T-cell (primary cell): ENCODE measurements at places on chromosomes 7 and 10. TPM values are rescaled to one million over a fixed set of nuclear protein-coding genes. Genes with fewer than 3 reads are reported as not detected.

DNA sequence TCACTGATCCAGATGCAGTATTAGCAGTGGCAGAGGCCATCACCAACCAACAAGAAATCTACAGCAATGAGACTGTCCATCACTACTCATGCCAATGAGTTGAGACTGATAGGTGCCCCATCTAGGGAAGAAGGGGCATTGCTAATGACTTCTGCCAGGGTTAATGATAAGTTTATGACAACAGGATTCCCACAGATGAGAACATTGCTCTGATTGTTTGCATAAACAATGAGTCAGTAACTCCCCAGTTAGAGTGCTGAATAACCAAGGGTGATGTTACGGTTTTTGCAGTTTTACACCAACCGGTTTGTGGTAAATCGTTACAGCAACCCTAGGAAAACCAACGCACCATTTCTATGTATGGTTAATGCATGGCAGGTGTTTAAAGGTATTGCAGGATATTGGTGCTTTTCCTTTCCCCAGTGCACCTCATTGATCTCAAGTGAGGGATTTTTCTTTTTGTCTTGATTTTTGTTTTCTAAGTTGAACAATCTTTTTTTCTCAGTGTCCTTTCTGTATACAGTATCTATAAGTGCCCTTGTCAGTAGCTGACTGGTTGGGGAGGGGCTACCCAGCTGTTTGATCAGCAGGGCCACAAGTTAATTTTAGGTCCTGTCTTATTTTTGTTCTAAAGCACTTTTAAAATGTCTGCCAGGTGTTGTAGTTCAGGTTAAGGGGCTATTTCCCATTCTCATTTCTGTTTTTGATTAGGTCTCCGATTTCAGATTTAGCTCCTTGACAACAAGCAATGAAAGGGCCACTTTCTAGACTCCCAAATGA lies 3.9 kb upstream of the CSGALNACT2 start:
- H3K27ac ChIP-seq, result no peak overlapping the region
- peaks cover 10% of the 10 kb centered on the region for H3K4me1 ChIP-seq
- no peak overlapping the region for H3K4me3 ChIP-seq
- no peaks in the 10 kb centered on the region for H3K36me3 ChIP-seq
- no peaks in the 10 kb centered on the region for H3K27me3 ChIP-seq

DNA sequence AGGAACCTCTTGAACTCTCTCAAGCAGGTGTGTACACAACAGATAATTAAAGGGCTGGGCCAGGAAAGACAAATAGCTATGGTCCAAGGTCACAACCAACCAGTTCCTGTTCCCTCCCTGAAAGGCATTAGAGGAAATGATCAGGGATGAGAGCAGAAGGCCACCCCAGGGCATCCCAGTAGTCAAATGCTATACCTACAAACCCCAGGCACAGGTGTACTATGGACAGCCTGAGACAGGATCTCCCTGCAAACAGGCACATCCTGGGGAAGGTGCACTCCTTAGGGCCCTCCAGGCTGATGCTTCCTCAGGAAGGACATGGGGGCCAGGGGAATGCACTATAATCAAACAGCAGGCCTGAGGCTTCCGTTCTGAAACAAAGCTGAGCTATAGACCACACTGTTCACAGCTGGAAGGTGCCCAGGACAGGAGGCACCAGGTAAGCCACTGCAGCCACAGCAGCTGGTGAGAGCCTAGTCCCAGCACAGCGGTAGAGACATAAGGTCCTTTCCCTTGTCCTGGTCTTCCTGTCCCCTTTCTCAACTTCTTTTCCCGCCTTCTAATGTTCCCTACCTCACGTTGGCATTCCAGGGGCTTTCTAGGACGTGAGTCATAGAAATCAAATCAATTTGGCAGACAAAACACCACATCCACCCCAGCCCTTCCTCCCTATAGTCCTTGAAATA lies 13.3 kb downstream of the PARP12 start:
- no peak overlapping the region for H3K27ac ChIP-seq
- DNase-seq, result no peak
- no peak overlapping the region for H3K4me3 ChIP-seq
- no peaks in the 10 kb centered on the region for H3K27me3 ChIP-seq
- H3K36me3 ChIP-seq, result peaks cover 49% of the 10 kb centered on the region

DNA sequence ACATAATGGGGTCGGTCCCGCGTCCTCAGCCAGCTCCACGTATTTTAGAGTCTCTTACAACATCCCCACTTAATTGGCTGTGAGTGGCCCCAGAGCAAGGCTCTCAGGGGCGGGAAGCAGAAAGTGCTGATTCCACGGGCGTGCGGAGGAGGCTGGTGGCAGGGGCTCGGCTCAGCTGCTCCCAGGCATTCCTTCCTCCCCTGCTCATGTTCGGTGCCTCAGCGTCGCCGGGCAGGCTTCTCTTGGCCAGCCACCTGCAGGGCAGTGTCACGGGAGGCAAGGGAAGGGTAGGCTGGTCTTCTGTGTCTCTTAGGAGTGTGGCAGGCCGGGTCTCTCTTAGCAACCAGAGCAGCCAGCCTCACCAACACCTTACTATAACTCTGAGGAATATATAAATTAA lies 33.8 kb downstream of the IL15RA start:
- H3K27me3 ChIP-seq, result no peaks in the 10 kb centered on the region
- no peak overlapping the region for H3K4me3 ChIP-seq
- no peak overlapping the region for H3K27ac ChIP-seq
- DNase-seq, result no peak
- no peaks in the 10 kb centered on the region for H3K36me3 ChIP-seq
- H3K4me1 ChIP-seq, result peaks cover 13% of the 10 kb centered on the region

- H3K4me1 ChIP-seq, result no peaks in the 10 kb centered on the region
- peaks cover 3% of the 10 kb centered on the region for H3K27me3 ChIP-seq
- H3K27ac ChIP-seq, result no peak overlapping the region
- no peak for DNase-seq
- no peaks in the 10 kb centered on the region for H3K36me3 ChIP-seq
- H3K4me3 ChIP-seq, result no peak overlapping the region
Measured at GRCh38 chr10:100863433-100863832, 49.3 kb upstream of the SLF2 start.

GRCh38 chr7:151013356-151013732 lies 10.9 kb downstream of the ATG9B start:
- peak overlapping the region; percentile 95 for H3K27ac ChIP-seq
- H3K27me3 ChIP-seq, result no peaks in the 10 kb centered on the region
- H3K4me1 ChIP-seq, result peaks cover 48% of the 10 kb centered on the region
- H3K36me3 ChIP-seq, result no peaks in the 10 kb centered on the region
- no peak overlapping the region for H3K4me3 ChIP-seq
- DNase-seq, result no peak

GRCh38 chr7:2645274-2645868 lies 13.6 kb downstream of the TTYH3 start:
- H3K27me3 ChIP-seq, result no peaks in the 10 kb centered on the region
- DNase-seq, result peak; percentile 24
- peak overlapping the region; percentile 13 for H3K27ac ChIP-seq
- H3K36me3 ChIP-seq, result no peaks in the 10 kb centered on the region
- peaks cover 32% of the 10 kb centered on the region for H3K4me1 ChIP-seq
- peak overlapping the region; percentile 35 for H3K4me3 ChIP-seq

GRCh38 chr7:110591341-110591740 lies 499.6 kb upstream of the LRRN3 start:
- H3K36me3 ChIP-seq, result no peaks in the 10 kb centered on the region
- no peaks in the 10 kb centered on the region for H3K27me3 ChIP-seq

DNA sequence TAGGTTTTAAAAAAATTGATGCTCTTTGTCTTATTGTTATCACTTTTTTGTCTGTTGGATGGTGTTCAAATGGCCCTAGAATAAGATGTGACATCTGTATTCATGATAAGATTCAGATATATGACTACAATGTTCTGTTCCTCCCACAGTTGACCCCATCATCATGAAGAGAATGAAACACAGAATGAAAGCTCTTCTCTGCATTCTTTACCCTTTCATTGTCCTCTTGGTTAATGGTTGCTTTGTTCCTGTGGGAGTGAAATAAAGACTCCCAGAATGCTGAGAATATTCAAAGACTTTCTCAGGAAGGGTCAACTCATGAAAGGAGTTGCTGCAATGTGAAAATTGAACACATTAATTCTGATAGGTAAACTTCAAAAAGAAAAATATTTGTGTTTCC lies 1015.8 kb downstream of the SORCS3 start:
- no peaks in the 10 kb centered on the region for H3K4me1 ChIP-seq
- no peaks in the 10 kb centered on the region for H3K36me3 ChIP-seq
- no peak overlapping the region for H3K4me3 ChIP-seq
- no peak overlapping the region for H3K27ac ChIP-seq
- H3K27me3 ChIP-seq, result no peaks in the 10 kb centered on the region
- no peak for DNase-seq

GRCh38 chr7:65390588-65390987 lies 16.9 kb downstream of the ZNF92 start:
- no peaks in the 10 kb centered on the region for H3K4me1 ChIP-seq
- DNase-seq, result no peak
- no peak overlapping the region for H3K4me3 ChIP-seq
- H3K27me3 ChIP-seq, result no peaks in the 10 kb centered on the region
- H3K36me3 ChIP-seq, result peaks cover 10% of the 10 kb centered on the region
- H3K27ac ChIP-seq, result no peak overlapping the region

DNA sequence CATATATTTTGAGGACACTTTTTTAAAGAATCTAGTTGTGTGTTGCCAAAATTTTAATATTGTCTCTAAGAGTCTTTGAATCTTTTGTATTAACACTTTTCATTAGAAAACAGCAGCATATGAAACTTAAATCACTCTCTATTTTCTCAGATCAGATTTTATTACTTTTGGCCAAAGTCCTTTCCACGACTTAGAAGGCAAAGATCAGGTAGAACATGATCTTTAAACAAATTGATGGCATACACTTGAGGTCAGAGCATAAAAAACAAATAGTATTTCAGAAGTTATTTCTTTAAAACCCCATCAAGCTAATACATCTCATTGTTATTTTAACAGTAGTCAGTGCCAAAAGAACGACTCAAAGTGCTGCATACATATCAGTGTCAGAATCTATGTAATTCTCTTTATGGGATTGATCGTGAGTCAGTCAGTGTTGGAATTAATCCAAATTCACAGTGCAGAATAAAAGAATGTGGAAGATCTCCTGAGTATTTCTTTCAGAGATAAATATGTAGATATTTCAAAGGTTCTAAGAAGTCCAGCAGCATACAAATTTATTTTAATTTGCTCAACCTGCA lies 9.6 kb upstream of the AGMO start:
- H3K4me3 ChIP-seq, result no peak overlapping the region
- no peaks in the 10 kb centered on the region for H3K4me1 ChIP-seq
- no peaks in the 10 kb centered on the region for H3K36me3 ChIP-seq
- no peaks in the 10 kb centered on the region for H3K27me3 ChIP-seq
- H3K27ac ChIP-seq, result no peak overlapping the region
- DNase-seq, result no peak

DNA sequence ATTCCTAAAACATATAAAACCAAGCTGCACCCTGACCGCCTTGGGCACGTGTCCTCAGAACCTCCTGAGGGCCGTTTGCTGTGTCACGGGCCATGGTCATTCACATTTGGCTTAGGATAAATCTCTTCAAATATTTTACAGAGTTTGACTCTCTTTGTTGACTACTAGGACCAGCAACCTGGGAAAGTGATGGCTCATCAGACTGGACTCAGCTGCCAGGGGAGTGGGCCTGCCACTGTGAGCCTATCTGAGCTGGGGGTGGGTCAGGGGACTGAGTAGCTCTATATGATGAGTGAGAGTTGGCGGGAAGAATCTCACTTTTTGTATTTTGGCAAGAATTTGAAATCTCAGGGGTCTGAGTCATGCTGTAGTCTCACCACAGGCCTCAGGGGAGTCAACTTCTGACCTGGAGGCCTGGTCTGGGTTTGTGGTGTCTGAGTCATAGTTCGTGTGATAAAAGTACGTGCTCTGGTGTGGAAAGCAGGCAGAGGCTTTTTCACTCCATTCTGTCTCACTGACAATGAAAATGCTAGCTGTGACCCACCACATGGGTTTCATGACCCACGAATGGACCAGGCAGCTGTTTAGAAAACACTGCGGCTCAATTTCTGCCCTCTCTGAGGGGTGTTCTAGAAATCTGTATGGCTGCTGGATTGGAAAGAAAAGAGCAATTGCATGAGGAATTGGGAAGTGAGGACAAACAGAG lies 4.2 kb upstream of the UPP1 start:
- H3K27ac ChIP-seq, result peak overlapping the region; percentile 89
- peaks cover 6% of the 10 kb centered on the region for H3K4me1 ChIP-seq
- no peaks in the 10 kb centered on the region for H3K36me3 ChIP-seq
- DNase-seq, result no peak
- H3K4me3 ChIP-seq, result no peak overlapping the region

DNA sequence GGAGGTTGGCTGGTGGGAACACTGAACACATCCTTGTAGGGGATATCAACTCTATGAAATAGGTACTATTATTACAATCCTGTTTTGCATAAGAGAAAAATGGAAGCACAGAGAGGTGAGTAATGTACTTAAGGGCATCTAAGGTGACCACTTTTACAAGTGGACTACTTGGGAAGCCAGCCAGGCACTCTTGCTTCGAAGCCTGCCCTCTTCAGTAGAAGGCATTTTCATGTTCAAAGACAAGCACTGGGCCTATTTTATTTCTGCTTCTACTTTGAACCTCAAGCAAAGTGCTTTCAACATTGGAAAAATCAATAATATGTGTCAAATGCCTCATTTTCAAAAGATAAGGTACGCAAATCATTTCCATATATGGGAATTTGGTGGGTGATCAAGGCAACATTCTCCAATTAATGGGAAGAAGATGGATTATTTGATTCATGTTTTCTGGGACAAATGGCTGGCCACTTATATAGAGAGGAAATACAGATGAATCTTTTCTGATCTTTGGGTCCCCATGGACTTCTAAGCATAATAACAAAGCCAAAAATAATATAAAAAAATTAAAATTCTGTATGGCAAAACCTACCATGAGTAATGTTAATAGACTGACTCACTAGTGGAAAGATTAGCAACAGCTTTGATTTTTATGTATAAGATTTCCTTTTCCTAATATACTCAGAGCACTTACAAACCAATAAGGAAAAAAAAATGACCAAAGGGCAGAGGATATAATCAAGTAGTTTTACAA lies 270.2 kb downstream of the FRMD4A start:
- no peaks in the 10 kb centered on the region for H3K36me3 ChIP-seq
- H3K27me3 ChIP-seq, result no peaks in the 10 kb centered on the region
- no peak overlapping the region for H3K27ac ChIP-seq
- DNase-seq, result no peak

- H3K27me3 ChIP-seq, result peaks cover 28% of the 10 kb centered on the region
- H3K36me3 ChIP-seq, result no peaks in the 10 kb centered on the region
- no peaks in the 10 kb centered on the region for H3K4me1 ChIP-seq
- H3K4me3 ChIP-seq, result no peak overlapping the region
- H3K27ac ChIP-seq, result no peak overlapping the region
Measured at GRCh38 chr7:44288811-44289340, 36.5 kb downstream of the CAMK2B start.

DNA sequence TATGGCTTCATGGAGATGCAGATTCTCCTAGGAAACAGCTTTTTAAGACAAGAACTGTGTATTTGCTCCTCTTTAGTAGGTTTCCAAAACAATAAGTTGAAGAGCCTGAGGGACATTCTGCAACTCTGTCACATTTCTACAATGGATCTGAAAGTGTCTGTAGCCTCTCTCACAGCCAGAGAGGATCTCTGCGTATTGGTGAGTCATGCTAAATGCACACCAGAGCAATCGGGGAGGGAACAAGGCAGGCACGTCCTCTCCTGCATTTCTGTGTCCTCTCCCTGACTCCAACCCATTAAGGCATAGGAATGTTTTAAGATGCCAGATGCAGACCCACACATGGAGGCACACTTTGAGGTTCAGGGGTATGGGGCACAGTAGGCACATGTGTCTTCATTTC lies 1126.4 kb upstream of the GHITM start:
- H3K4me3 ChIP-seq, result no peak overlapping the region
- no peaks in the 10 kb centered on the region for H3K27me3 ChIP-seq
- H3K27ac ChIP-seq, result no peak overlapping the region
- H3K4me1 ChIP-seq, result no peaks in the 10 kb centered on the region
- no peak for DNase-seq
- no peaks in the 10 kb centered on the region for H3K36me3 ChIP-seq

The MRPL32 gene
- total RNA-seq, result 40.8 TPM

The CPA2 gene
- total RNA-seq, result not detected

The SORBS1 gene
- total RNA-seq, result 1.4 TPM
